Stimulated activated CD4-positive, alpha-beta T cell treated with anti-CD3 and anti-CD28 coated beads, Interleukin-2, amount 100 ng/mL, for 4 hours (primary cell): ENCODE measurements at places on chromosomes 11 and 22.

GRCh38 chr22:25754527-25755202 lies 12.7 kb downstream of the MYO18B start:
- no peak for DNase-seq

GRCh38 chr11:72672597-72673238 lies 1.5 kb downstream of the PDE2A start:
- no peak for DNase-seq

- DNase-seq, result no peak
These were observed 562 bp downstream of the ZBED4 start for GRCh38 chr22:49853981-49854831.

- no peak for DNase-seq
These were observed 32.1 kb downstream of the APOL5 start for GRCh38 chr22:35749808-35750207.

- DNase-seq, result no peak
These were observed 8.8 kb downstream of the KIAA1671 start for GRCh38 chr22:24961217-24961844.

DNA sequence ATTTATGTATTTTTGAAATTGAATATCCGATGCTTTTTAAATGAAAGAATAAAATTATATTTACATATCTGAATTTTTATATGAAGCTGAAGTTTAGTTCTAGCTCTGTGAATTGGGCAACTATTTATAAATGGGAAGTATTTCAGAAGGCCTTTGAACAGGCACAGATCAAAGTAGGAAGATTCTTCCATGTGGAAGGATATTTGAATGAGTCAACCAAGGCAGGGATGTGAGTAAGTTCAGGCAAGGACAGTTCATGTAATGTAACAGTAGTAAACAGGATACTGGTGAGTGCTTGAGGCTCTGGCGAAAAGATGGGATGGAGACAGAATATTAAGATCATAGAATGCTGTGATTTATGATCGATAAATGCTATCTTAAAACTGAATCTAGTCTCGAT lies 417.8 kb upstream of the CCDC179 start:
- no peak for DNase-seq

DNA sequence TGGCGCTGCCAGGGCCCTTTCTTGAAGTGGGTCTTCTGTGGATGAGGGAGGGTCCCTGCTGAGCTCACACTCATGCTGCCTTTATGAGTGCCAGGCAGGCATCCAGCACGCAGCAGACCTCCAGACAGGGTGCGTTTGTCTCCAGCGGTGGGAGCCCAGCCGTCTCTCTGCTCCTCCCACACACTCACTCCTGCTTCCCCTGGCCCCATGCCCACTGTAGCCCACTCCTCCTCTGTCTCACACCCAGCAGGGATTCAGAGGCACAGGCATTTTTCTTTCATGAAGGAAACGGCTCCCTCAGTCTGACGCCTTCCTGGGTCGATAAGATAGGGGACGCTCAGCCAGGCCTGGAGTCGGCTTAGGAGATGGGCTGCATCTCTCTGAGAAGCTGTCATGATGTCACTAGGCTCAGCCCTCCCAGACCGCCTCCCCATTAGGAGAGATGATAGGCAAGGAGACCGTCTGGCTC lies 183.9 kb upstream of the NCAM1 start:
- DNase-seq, result no peak

- no peak for DNase-seq
These were observed 32.9 kb upstream of the FSHB start for GRCh38 chr11:30197869-30198268.

DNA sequence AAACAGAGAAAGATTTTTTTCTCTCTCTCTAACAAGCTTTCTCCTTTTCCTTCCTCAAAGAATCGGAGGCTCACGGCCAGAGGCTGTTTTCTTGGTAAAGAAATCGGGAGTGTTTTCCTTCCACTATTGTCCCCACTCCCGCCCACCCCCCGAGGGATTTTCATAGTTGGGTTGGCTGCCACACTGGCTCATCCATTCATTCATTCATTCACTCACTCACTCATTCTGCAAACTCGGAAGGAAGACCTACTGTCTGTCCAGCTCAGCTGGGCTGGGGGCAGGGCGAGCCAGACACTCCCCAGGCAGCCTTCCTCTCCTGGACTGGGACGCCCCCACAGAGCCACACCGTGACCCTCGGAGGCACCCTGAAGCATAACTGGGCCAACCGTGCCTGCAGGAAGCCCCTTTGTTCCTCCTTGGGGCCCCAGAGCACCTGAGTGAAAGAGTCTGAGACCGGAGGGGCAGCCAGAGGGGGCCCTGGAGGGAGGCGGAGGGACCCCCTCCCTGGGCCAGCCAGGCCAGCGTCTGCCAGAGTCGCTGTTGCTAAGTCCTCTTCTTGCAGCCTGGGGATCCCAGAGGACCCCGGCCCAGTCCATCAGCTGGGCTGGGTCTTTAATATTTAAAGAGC lies 17.0 kb downstream of the CDKN1C start:
- DNase-seq, result no peak

DNA sequence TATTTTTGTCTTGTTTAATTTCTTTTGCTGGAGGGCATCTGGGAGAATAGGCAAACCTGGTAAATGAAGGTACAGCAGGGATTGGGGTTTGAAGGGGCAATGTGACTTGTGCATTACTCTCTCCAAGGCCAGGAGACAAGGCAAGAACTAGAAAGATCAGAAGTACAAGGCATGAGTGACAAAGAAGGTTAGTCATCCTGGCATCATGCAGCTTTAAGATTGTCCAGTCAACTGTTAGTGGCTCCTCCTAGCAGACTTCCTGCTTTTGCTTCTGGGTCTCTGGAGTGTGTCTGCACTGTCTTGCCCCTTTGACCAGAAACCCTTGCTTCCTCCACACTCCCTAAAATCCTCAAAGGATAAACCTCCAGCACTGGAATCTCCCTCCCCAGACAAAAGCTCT lies 27.2 kb upstream of the GLYATL1 start:
- no peak for DNase-seq

DNA sequence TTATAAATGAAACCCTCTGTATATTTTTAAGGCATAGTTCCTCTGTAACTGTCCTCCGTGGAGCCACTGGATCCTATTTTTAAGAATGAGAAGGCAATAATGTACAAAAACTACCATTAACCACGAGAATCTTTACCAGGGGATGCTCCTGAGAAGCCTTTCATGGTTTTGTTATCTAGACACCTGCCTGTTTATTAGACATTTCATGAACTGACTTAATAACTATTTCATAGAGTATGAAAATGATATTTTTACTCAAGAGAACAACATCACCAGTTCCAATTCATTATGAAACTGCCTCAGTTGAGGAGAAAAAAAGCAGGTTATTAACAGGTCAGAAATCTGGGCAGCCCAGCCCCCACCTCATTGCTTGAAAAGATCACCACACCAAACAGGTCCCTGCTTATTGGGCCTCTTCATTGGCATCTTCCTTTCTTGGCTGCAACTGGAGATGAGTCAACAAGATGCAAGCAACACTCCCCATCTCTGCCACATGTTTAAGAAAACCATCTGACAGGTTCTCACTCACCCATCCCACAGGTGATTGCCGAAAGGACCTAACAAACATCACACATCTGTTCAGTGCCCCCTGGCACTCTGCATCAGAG lies 27.8 kb downstream of the ETS1 start:
- DNase-seq, result no peak

- no peak for DNase-seq
These were observed 10.3 kb upstream of the CTSD start for GRCh38 chr11:1773994-1774550.

DNA sequence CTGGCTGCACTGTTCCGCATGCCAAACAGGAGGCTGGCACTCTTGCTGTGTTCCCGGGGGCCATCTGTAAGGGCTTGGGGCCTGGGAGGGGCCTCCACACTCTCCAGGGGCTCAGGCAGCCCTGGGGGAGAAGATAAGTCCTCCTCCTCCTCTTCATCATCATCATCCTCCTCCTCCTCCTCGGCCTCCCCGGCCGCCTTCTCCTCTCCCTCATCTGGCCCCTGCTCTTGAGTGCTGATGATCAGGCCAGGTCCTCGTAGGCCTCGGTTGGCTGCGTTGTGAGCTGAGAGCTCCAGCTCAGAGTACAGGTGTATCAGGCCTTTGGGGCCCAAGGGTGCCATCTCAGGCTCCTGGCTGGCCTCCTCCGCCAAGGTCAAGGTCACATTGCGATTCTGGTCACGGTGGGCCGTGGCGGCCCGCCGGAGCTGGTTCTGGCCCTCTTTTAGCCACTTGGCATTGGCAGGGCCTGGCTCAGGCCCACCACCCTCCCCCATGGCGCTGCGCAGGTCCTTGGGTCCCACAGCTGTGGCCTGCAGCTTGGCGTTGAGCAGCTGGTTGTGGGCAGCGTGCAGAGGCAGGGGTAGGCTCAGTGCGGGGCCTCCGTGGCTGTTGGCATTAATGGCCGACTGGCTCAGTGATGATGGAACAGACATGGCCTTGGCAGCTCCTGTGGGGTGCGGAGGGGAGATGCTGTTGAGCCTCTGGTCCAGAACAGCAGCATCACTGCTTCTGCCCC lies 8.0 kb downstream of the APBB1 start:
- DNase-seq, result no peak

DNA sequence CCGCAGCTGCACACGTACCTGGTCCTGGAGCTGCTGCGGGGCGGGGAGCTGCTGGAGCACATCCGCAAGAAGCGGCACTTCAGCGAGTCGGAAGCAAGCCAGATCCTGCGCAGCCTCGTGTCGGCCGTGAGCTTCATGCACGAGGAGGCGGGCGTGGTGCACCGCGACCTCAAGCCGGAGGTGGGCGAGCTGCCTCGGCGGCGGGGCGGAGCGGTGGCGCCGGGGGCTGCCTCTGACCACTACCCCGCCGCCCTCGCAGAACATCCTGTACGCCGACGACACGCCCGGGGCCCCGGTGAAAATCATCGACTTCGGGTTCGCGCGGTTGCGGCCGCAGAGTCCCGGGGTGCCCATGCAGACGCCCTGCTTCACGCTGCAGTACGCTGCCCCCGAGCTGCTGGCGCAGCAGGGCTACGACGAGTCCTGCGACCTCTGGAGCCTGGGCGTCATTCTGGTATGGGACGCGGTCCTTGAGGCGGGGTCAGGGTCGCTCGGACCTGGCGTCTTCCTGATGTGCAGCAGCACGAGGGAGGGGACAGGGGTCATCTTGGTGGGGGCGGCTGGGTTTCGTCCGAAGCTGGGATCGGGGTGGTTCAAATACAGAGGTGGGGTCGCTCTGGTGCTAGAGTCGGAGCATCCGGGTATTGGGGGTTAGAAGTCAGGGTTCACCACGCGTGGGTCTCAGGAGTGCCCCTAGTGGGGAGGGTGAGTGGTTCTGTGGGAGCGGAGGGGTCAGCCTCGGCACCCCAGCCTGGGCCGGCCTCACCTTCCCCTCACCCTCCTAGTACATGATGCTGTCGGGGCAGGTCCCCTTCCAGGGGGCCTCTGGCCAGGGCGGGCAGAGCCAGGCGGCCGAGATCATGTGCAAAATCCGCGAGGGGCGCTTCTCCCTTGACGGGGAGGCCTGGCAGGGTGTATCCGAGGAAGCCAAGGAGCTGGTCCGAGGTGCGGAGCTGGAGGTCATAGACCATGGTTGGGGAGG lies 10.8 kb downstream of the RPS6KA4 start:
- DNase-seq, result no peak

GRCh38 chr11:90243534-90243933 lies 20.7 kb upstream of the CHORDC1 start:
- DNase-seq, result no peak

DNA sequence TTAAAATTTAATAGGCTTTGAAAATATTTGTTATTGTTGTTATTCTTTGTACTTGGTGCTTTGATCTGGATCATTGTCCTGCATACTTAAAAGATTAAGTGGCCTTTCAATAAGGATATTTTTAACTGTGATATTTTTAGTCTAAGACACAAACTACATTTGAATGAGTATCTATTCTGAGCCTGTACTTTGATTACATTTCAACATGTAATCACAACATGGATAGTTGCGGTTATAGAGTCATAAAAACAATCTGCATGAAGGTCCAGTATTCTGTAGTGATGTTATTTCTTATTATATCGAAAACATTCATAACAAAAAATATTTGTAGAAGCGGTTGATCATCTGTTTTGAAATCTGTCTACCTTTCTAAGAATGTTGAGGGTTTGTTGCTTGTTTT lies 58.6 kb downstream of the HIPK3 start:
- no peak for DNase-seq

GRCh38 chr11:103183981-103184611 lies 74.9 kb downstream of the DYNC2H1 start:
- no peak for DNase-seq

- DNase-seq, result no peak
These were observed 38.6 kb upstream of the CARS1 start for GRCh38 chr11:3095712-3096361.

- no peak for DNase-seq
These were observed 527.0 kb downstream of the SOX6 start for GRCh38 chr11:15829312-15829711.

DNA sequence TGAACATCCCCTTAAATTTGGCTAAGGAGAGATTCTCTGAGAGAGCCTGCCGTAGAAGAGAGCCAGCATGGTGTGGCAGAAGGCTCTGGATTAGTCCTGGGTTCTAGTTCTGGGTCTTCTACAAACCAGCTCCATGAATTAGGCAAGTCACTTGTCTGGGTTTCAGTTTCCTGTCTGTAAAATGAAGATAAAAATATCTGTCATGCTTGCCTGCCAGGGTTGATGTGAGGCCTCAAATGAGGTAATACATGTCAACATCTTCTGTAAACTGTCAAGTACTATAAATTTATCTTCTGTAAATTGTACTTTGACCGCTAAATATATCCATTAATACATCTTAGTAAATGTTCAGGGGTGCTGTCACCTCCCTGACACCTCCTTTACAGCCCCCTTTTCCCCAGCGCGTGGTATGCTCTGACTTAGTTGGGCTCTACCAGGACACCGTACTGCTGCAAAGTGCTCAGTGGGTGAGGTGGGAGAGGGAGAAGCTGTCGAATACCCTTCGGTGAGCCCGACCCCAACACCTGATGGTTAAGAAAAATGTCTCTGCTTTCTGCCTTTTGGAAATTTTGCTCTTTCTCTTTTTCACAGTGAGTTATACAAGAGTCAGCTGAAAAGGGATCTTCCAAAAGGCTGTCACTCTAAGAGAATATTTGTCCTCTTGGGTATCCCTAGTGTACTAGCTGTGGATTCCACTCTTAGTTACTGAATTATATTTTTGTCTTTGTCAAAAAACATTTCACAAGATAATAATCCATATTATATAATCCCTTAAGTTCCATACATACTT lies 15.0 kb downstream of the RBX1 start:
- DNase-seq, result no peak

DNA sequence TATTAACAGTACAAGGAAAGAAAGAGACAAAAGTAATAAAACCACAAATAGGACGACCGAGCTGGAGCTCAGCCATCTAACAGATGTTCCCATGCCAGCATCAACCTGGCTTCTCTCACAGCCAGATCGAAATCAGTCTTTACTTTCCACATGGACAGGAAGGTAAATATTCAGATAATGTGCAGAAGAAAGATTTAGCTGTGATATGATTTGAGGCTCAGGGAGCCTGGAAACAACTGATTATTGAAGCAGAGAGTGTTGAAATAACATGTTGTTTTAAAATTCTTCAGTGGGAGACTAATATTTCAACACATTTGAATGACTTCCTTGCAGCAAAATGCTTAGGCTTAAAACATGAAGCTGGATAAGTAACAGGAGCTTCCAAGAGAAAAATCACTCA lies 546.8 kb downstream of the ETS1 start:
- no peak for DNase-seq

- DNase-seq, result no peak
These were observed 71.3 kb upstream of the LARGE1 start for GRCh38 chr22:33991620-33992019.
